ENCODE measurements at places on chromosomes 16 and 17.

DNA sequence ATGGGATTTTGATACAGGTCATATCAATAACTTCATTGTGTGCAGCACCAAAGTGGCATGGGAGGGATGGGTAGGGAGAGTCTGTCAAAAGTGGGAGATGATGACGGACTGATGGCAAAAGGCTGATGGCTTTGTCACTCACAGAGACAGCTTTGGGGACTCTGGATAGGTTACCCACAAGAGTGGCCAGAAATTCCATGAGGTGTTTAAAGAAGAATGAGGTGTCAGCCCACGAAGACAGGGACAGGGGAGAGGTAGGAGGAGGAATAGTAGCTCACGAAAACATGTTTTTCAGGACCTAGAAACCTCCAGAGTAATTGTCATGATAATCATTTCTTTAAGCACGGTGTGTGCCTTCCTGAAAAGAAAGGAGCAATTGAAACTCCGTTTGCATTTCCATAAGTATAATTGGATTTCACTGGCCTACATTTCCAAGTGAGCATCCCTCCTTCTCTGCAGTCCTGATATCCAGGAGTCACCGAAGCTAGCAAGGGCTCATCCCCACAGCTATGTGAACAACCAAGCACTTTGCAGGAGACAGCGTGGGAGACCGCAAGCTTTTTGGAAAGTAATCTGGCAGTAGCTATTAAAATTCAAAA, 60.0 kb downstream of the HSD17B2 start:
- no peak for DNase-seq

GRCh38 chr17:31308372-31309334, 5.2 kb downstream of the EVI2B start:
- no peak for DNase-seq

DNA sequence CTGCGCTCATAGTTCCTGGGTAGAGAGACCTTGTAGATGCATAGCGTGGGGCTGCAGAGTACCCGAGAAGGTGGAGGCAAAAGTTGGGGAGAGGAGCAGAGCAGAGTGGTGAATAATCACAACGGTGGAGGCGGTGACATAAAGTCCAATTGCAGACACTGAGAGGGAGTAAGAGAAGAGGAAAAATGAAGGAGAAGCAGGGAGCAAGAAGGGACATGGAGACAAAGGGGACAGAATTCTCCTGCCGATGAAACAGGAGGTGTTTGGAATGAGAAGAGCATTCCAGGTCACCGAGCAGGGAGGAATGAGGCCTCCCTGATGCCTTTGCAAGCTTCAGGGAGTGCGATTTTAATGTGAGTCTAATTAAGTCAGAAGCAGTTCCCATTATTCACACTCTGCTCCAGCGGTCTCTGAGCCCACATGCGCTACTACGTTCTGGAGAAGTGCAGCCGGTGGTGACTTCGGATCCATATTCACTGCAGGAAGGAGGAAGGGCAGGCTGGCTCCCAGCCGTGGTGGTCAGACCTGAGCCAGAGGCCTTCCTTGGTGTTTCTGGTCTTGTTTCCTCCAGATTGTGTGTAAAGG, 108.0 kb upstream of the DNAH9 start:
- no peak for DNase-seq

DNA sequence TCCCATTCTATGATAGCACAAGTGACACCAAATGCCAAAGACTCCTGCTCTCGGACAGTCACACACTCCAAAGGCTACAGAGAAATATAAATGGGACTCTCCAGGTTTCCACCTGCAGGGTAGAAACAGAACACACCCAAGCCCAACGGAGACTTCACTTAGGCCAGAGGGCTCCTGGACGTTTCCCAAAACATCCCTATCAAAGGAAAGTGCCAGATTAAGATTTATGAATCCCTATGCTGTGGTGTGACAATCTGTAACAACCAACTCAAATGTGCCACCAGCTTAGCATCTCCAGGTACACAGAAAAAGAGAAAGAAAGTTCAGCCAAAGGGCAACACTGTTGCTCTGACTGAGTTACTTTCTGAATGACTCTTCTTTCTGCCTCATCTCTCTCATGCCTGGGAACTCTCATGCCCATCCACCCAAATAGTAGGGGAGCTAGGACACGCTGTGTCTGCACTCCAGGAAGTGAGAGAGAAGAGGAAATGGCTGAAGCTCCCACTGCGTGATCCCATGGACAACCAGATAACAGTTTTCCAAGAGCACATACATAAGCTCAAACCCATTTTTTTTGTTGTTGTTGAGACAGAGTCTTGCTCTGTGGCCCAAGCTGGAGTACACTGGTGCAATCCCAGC, 49.7 kb downstream of the SMG6 start:
- DNase-seq = no peak

DNA sequence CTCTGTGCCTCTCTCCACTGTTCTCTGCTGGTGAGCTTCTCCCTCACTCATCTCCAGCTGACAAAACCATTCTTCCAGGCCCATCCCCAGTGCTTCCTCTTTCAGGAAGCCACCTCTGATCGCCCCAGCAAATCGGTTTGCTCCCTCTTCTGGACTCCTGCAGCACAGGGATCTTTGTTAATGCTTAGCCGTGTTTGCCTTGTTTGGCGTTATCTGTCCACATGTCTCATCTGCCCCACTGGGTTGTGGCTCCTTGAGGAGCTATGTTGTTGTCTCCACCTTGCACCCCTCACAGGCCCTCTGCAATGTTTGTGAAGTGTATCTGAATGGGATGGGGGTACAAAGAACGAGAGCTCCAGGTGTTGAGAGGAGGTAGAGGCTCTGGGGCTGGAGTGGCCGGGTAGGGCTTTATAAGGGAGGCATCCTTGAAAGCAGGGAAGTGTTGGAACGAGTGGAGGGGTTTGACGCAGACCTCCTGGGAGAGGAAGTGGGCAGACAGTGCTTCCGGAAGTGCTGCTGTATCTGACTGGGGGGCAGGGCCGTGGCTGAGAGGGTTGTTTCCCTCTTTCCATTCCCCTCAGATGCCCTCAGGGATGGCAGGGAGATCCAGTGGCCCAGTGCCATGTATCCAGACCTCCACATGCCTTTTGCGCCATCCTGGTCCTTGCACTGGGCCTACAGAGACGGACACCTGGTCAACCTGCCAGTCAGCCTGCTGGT, 27.8 kb downstream of the CASKIN2 start:
- DNase-seq = peak; percentile 8

- DNase-seq = no peak
Measured at GRCh38 chr17:27384261-27384701, 72.0 kb upstream of the KSR1 start.

GRCh38 chr17:46063241-46063640, 64.2 kb downstream of the STH start:
- no peak for DNase-seq

- DNase-seq = no peak
Measured at GRCh38 chr17:30590081-30590733, 113.0 kb downstream of the GOSR1 start.

- DNase-seq = no peak
Measured at GRCh38 chr16:56970934-56971767, 9.4 kb downstream of the CETP start.

- DNase-seq = no peak
Measured at GRCh38 chr17:44906010-44906646, 6.9 kb upstream of the EFTUD2 start.

DNA sequence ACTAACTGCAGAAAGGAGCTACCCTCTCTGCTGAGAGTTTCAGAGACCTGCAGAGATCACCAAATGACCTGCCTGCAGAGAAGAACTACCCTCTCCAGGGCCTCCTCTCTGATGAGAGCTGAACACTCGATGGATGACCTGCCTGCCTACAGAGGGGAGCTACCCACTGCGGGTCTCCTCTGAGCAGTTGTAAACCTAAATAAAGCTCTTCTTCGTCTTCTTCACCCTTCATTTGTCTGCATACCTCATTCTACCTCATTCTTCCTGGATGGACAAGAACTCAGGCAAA, 24.2 kb downstream of the SSH2 start:
- DNase-seq = no peak

DNA sequence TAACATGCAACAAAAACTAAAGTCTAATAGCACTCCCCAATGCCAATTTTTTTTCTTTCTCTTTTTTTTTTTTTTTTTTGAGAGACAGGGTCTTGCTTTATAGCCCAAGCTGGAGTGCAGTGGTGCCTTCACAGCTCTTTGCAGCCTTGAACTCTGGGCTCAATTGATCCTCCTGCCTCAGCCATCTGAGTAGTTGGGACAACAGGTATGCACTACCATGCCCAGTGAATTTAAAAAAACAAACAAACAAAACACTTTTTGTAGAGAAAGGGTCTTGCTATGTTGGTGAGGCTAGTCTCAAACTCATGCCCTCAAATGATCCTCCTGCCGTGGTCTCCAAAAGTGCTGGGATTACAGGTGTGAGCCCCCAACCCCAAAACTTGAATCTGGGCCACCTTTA, 632.3 kb downstream of the WWOX start:
- DNase-seq = no peak

DNA sequence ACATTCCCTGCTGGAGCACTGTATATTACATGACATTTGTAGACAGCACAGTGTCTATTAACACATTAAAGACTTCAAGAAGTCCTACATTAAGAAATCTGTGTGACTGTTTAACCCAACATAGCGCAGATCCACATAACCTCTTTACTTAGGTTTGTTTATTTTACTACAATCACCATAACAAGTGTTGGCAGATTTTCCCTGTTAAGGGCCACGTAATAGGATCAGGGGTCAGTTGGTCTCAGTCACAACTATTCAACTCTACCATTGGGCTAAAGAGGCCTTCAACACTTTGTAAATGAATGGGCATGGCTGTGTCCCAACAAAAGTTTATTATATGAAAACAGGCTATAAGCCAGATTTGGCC, 51.3 kb upstream of the ADORA2B start:
- no peak for DNase-seq

GRCh38 chr16:53220585-53220984, 165.8 kb downstream of the CHD9 start:
- DNase-seq = no peak
